ENCODE measurements at places on chromosomes 6 and 20.
A peak's percentile ranks its signal among the peaks of the same experiment; 100 is the strongest.

DNA sequence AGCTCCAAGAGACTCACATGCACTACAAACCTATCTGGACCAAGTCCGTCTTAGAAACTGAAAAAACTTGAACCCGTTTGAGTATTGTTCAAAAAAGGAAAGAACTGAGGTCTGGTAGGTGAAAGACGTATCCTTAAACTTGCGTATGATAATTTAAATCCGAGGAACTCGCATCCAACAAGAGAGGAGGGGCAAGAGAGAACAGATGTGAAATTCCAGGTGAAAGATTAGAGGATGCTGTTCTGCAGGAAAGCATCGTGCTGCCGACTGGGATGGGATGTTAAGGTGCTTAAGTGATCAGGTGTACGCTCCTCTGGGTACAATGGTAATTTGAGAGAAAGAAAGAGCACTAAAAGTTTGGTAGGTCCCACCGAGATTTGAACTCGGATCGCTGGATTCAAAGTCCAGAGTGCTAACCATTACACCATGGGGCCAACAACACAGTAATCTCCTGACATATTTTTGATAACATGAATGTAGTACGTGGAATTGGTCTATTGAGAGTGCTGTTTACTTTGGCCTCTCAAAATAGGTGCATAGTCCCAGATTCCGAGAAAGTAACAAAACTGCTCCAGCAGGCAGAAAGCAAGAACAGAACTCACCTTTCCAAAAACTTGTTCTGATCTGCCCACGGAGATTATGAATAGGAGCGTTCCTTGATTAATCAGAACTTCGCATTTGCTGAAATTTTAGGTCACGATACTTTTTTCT is 53.5 kb upstream of the BTN3A2 start:
- DNase-seq = peak; percentile 4

- DNase-seq = no peak
Observed at GRCh38 chr20:43955062-43955749, 40.6 kb downstream of the TOX2 start.

DNA sequence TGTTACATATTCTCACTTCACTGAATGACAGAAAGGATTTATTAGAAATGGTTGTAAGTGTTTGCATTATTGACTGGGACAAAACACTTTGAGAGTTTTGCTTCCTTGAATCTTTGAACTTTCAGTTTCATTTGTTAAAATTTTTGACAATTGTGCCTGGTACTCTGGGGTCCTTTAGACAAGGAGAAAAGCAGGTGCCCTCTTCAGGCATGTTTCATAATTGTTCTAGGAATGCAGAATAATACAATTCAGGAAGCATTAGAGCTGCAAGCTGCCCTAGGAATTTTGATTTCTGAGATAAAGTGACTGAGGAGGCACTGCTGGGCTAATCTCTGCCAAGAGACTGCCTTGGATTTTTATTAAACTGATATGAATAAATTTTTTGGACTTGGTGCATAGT is 49.7 kb downstream of the TOP1 start:
- DNase-seq = no peak

GRCh38 chr6:122758927-122759334 is 20.6 kb upstream of the FABP7 start:
- no peak for DNase-seq

- DNase-seq = no peak
Observed at GRCh38 chr6:34457382-34457741, 8.5 kb upstream of the PACSIN1 start.

DNA sequence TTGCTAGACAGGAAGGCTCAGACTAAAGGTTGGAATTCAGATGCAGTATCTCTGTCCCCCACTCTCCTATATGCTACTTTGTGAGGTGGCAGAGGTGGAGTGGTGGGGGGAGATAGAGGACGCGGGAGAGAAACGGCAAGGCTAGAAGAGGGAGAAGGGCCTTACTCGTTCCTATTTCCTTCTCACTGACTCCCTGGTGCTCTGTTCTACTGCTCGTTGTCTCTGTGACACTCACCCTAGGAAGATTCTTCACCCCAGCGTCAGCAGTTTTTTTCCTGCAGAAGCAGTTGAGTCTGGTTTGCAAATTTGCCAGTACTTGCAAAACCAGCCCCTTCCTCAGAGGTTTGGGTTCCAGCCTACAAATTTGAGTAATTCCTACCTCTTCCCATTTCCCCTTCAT is 801.1 kb upstream of the SLC35B3 start:
- no peak for DNase-seq

GRCh38 chr6:11706171-11706570 is 72.4 kb downstream of the ADTRP start:
- no peak for DNase-seq
